ENCODE measurements at places on chromosomes 11 and 22.

DNA sequence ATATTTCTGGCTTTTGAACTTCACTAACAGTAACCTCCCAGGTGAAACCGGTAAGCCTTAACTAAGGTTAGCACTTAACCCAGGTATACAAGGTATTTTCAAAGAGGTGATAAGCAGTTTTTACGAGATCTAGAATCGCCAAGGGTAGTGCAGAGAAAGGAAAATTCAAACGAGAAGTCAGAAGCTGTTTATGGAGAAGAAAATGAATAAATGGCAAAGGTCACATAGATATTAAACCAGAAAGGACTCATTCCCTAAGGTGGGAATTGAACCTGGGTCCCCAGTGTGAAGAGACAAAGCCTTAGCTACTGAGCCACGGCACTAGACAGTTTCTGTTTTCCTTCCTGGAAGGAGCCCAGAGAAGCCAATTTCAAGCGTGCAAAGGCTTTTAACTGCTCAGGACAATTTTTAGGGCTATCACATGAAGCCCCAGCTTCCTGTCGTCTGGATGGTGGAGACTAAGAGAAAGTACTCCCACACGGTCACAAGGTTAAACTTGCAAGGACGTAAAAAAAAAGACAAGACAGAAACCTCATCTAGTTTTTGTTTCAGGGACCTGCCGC lies 5.7 kb upstream of the C1QTNF6 start:
- no peak for DNase-seq

DNA sequence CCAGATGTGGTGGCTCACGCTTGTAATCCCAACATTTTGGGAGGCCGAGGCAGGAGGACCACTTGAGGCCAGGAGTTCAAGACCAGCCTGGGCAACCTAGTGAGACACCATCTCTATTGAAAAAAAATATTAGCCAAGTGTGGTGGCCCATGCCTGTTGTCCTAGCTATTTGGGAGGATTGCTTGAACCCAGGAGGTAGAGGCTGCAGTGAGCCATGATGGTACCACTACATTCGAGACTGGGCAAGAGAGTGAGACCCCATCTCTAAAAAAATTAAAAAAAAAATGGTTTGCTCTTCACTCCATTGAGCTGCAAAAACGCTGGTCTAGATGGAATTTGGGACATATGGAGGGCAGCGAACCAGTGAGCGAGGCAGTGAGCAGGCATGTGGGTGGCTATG lies 21.6 kb upstream of the SOX10 start:
- no peak for DNase-seq

DNA sequence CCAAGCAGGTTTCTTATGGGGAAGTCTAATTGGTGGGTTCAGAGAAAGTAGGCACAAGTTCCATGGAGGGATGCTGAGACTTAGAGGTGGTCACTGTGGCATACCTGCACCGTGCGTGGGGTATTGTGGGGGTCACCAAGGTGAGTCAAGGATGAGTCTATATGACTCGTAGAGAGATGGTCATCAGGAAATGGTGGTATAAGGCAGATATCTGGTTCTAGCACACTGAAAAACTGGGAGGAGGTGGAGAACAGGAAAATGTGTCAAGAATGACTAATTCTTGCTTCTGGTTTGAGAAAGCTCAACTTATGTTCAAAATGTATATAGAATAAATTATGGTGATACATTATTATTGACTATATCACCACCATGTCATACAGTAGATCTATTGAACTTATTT lies 258.1 kb downstream of the RAB38 start:
- DNase-seq = no peak

GRCh38 chr11:1308743-1309497 lies 512 bp downstream of the TOLLIP start:
- peak; percentile 27 for DNase-seq

DNA sequence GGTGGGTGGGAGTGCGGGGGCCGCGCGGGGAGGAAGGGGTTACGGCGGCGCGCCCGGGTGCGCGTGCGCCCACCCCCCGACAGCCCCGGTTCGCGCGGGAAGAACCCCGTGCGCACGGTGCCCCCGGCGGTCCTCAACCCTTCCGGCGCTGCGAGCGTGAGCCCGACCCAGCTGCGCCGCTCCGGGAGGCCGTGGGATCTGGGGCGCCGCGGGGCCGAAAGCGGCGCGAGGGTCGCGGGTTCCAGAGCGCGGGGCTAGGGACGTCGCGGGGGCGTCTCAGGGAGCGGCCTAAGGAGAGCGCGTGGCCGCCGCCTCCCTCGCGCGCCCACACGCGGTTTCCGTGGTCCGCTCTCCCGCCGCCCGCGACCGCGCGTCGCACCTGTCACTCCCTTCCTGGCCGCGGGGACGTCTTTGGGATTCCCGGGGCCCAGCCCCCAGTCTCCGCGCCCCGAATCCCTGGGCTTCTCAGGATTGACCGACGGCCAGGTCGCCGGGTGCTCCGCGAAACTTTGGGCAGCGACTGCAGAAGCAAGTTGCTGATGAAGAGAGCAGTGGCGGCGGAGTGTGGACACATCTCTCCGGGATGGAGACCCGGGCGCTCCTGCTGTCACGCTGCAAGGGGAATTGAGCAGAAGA lies 582 bp downstream of the SREBF2 start:
- peak; percentile 60 for DNase-seq

- DNase-seq = no peak
These were observed 4.2 kb downstream of the ELF5 start for GRCh38 chr11:34509336-34509876.

- no peak for DNase-seq
These were observed 2074.4 kb upstream of the RAG2 start for GRCh38 chr11:38672445-38672844.

- DNase-seq = peak; percentile 24
These were observed 1.4 kb downstream of the PRR14L start for GRCh38 chr22:31748490-31748889.

DNA sequence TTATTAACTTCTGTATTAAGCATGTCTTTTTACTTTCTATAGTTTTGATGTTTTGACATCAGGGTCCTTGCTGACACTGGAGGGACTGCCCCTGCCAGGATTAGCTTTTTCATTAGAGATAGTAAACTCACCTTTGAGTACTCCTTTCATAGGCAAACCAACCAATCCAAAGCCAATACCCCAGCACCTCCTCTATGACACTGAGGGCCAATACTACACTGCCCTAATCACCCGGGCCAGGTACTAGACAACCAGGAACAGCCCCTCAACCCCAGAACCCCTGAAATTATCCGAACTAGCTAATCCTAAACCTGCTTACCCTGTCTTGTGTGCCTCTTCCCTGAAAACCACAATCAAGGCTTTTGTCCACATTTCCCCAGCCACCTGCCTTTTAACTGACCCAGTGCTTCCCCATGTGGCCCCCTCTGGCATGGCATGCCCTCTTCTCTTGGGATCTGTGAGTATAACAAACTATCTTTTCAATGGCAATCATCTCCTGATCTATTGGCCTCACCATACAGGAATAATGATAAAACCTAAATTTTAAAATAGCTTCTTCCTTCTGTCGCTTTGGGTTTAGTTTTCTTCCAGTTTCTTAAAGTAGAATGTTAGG lies 31.2 kb downstream of the RAB6A start:
- DNase-seq = peak; percentile 86

- peak; percentile 66 for DNase-seq
These were observed 398.4 kb downstream of the CTTN start for GRCh38 chr11:70796648-70797227.

DNA sequence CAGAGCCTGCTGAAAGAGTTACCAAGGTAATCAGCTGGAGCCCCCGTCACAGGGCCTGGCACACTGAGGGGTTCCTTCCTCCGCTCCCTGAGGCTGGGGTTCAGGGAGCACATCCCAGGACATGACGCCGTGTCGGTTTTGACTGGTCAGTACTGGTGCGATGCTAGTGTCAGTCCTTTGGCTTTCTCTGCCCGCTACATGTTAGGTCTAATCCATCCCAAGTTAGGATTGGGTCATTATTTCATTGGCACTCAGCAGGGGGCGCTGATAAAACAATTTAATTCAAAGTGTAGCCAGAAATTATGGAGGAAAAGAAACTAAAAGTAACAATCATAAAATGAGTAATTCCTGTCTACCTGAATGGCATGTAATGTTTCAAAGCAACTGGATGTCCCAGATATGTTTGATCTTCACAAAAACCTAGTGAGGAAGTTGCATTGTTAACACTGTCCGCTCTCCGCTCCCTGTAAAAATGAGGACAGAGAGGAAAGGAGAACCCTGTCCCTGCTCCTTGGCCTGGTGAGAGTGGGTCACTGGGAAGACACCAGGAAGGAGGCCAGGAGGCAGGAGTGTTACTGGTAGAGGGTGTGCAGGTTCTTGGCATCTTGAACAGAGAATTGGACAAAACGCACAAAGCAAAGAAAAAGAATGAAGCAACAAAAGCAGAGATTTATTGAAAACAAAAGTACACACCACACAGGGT lies 27.1 kb downstream of the TSKU start:
- no peak for DNase-seq

- DNase-seq = no peak
These were observed 5.7 kb downstream of the DIXDC1 start for GRCh38 chr11:111942829-111943228.

DNA sequence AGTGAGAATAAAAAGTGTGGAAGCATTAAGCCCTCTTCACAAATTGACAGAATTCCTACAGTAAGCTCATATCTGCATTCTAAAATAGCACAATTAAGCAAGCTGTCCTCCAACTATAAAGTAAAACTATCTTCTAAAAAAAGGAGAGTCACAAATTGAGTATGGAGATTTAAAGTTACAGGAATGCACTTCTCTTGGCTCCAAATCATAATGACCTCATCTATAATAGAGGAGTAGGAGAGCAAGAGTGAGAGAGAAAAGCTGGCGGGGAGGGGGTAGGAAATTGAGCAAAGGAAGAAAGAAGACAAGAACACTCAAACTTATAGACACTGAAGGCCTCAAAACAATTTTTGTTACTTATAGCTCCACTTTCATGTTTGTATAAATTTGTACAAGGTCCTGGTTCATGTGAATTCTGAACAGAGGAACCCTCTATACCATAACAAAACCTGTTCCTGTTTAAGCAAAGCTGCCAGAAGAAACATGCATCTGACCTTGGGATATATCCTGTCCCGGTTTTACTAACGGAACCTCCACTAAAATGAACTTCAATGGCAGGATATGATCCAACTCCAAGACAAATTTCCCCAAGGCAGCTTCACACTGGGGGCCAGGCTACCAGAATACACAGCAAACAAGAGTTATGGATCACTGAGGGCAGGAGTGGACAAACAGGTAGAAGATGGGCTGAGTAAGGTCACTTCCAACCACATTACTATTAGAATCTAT lies 37.2 kb downstream of the SLC35F2 start:
- no peak for DNase-seq

GRCh38 chr11:45392591-45393091 lies 106.5 kb upstream of the SYT13 start:
- no peak for DNase-seq

GRCh38 chr11:64207256-64208085 lies 950 bp downstream of the FERMT3 start:
- DNase-seq = peak; percentile 34

DNA sequence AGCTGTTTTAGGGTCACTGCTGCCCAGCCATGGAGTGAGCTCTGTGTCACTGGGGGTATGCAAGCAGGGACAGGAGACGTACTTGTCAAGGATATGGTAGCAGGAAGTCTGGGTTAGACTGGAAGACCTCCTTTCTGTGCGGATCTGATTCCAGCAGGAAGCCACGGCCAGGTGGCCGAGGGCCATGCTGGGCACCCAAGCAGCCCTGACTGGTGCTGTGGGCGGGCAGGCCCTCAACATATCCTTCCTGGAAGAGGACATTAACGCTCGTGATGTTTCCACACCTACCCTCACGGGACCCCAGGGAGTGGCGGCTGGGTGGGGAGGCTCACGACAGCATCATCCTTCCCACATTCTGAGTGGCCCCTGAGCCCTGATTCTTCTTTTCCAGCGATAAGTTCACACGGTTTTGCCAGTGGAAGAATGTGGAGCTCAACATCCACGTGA lies 8.7 kb upstream of the ANKRD13D start:
- no peak for DNase-seq

- DNase-seq = no peak
These were observed 88.6 kb downstream of the ETS1 start for GRCh38 chr11:128498721-128499245.

DNA sequence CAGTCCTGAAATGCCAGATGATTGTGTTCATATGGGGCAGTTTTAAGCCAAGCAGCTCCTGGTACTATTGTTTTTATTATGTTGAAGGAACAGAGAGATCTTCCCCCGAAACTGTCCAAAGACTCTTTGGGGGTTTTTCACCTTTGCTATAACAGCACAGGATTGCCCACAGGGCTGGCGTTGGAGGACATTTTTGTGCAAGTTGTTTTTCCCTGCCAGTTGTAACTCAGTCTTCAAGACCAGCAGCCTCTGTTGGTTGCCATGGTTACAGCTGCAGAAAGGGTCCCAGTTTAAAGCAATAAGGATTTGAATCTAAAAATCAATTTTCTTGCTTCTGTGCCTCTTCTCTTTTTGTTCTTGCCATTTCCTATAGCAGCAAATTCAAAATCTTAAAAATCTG lies 45.4 kb upstream of the YWHAH start:
- peak; percentile 48 for DNase-seq

DNA sequence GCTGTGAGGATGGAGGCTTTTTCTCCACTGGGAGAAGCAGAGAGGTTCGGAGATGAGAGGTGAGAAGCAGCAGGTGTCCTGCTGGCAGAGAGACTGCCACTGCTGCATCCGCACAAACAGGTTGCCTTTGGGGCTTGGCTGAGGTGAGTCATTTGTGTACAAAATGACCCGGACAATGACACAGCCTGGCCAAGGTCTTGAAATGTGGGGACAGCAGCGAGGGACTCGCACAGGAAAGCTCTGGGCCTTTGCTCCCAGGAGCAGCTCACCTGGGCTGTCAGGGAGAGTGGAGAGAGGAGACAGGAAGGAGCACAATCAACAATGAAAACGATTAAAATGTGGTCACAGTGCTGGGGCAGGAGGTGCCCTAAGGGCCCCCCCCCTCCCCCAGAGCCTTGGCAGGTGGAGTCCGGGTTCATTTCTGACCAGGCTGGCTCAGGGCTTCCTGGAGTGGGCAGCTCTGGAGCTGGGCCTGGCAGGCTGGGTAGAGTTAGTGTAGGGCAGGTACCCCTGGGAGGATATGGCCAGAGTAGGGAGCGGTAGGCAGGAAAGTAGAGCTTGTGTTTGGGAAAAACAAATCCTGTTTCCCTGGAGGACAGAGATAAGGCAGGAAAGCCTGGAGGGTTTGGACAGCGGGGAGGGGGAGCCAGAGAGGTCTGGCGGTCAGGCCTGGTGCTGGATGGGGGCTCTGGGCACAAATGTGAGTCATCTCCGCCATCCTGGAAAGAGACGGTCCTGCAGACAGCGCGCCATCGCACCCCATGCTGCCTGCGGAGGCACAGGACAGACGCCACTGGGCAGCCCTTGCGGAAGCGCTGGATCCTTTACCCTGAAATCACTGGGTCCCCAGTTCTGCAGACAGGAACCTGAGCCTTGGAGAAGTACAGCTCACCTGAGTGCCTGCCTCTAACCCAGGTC lies 37.8 kb upstream of the CELSR1 start:
- peak; percentile 41 for DNase-seq

- DNase-seq = peak; percentile 23
These were observed 20.7 kb downstream of the OR10A6 start for GRCh38 chr11:7910286-7910788.
